ENCODE measurements at places on chromosomes 4 and X. TPM values are rescaled to one million over a fixed set of nuclear protein-coding genes. Genes with fewer than 3 reads are reported as not detected.

- no peak overlapping the region for H3K4me3 ChIP-seq
- H3K36me3 ChIP-seq: no peaks in the 10 kb centered on the region
- no peak overlapping the region for H3K27ac ChIP-seq
- no peaks in the 10 kb centered on the region for H3K4me1 ChIP-seq
- no peaks in the 10 kb centered on the region for H3K27me3 ChIP-seq
These were observed 82.5 kb downstream of the FAT4 start for GRCh38 chr4:125397226-125397625.

DNA sequence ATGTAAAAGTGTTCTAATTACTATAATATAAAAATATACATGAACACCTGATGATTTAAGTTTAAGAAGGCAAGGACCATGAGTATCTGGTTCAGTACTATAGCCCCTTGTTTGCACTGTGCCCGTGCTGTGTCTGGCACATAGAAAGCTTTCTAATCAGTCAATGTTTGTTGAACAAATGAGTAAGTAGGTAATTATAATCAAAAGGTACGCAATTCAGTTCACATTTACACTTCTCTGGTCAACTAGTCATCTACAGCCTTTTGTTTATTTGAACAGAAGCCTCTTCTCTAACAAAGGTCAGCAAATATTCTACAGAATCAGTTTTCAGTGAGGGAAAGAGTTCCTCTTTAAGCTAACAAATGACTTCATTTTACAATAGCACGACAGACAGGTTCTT lies 523.3 kb downstream of the SMARCA1 start:
- H3K27ac ChIP-seq: no peak overlapping the region
- no peaks in the 10 kb centered on the region for H3K4me1 ChIP-seq
- H3K27me3 ChIP-seq: no peaks in the 10 kb centered on the region
- no peaks in the 10 kb centered on the region for H3K36me3 ChIP-seq
- DNase-seq: no peak

DNA sequence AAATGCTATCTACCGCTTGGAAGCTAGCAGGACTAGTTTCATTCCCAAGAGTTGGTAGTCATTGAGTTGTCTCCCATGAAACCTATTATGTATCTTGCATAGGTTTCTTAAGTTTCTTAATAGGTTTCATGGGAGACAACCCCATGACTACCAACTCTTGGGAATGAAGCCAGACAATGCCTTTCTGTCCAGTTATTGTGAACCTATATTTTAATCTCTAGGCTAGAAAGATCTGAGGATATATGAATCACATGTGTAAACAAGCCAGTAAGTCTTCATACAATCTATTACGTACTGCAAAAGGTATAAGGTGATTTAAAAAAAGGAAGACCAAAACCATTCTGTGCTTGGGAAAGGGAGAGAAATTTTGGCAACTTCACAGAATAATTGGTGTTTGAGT lies 162.6 kb downstream of the INPP4B start:
- no peak overlapping the region for H3K27ac ChIP-seq
- no peaks in the 10 kb centered on the region for H3K4me1 ChIP-seq
- no peak overlapping the region for H3K4me3 ChIP-seq
- no peaks in the 10 kb centered on the region for H3K36me3 ChIP-seq

DNA sequence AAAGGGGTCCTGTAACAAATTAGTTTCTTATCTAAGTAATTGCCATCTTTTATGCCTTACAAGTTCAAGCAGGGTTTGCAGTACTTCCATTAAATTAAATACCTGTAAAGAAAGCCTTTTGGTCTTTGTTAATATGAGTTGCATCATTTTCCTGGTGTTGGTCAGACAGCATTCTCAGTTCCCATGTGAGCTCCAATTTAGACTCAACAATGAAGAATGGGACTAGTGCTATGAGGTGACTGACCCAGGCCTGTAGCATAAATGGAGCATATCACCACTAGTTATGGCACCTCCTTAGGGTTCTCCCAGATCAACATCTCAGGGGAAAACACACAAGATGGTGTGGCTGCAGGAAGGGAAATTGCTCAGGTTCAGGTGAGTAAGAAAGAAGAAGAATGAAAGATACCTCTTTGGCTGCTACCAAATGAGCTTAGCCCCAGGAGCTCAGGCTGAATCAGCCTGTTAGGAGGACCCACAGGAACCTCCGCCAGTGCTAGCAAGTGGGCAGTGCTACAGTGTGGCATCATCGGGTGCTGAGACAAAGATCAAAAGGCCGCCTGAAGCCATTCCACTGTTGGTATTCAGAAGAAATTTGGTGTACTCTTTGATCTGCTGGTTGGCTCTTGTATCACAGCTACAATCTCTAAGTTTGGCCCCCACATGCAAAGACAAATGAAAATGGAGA lies 1.8 kb downstream of the TTC29 start:
- no peaks in the 10 kb centered on the region for H3K36me3 ChIP-seq
- DNase-seq: peak; percentile 1
- no peaks in the 10 kb centered on the region for H3K4me1 ChIP-seq
- no peak overlapping the region for H3K27ac ChIP-seq
- no peak overlapping the region for H3K4me3 ChIP-seq

GRCh38 chrX:54865208-54865607 lies 55.4 kb upstream of the TRO start:
- H3K27ac ChIP-seq: no peak overlapping the region
- H3K27me3 ChIP-seq: no peaks in the 10 kb centered on the region
- DNase-seq: no peak
- H3K4me1 ChIP-seq: no peaks in the 10 kb centered on the region
- H3K4me3 ChIP-seq: no peak overlapping the region
- H3K36me3 ChIP-seq: no peaks in the 10 kb centered on the region

GRCh38 chr4:61182915-61183314 lies 17.2 kb upstream of the ADGRL3 start:
- H3K36me3 ChIP-seq: no peaks in the 10 kb centered on the region
- DNase-seq: no peak
- no peak overlapping the region for H3K27ac ChIP-seq
- H3K4me1 ChIP-seq: peaks cover 17% of the 10 kb centered on the region
- H3K27me3 ChIP-seq: no peaks in the 10 kb centered on the region

- no peaks in the 10 kb centered on the region for H3K36me3 ChIP-seq
- no peak overlapping the region for H3K27ac ChIP-seq
- H3K4me1 ChIP-seq: no peaks in the 10 kb centered on the region
- H3K27me3 ChIP-seq: no peaks in the 10 kb centered on the region
- DNase-seq: no peak
- H3K4me3 ChIP-seq: no peak overlapping the region
These were observed 118.5 kb downstream of the IRF2 start for GRCh38 chr4:184355857-184356256.

GRCh38 chr4:169397762-169398161 lies 127.0 kb upstream of the SH3RF1 start:
- DNase-seq: no peak
- H3K4me3 ChIP-seq: no peak overlapping the region
- no peaks in the 10 kb centered on the region for H3K36me3 ChIP-seq
- H3K27ac ChIP-seq: no peak overlapping the region
- H3K4me1 ChIP-seq: no peaks in the 10 kb centered on the region

DNA sequence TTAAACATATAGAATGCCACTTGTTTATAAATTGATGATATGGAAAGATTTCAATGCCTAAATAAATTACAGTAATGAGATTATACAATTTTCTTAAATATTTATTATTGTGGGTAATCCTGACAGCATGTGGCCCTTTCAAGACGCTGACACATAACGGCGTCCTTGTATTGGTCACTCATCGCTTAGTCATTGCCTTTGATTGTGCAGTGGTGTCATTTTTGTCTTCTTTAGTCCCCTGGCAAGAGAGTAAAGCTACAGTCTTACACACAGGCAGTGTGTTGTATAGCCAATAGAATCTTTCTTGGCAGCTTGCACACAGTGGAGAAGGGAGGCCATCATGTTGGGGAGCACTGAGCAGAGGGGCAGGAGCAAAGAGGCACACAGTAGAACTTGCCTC lies 361.8 kb upstream of the GALNT7 start:
- H3K27me3 ChIP-seq: no peaks in the 10 kb centered on the region
- no peaks in the 10 kb centered on the region for H3K4me1 ChIP-seq
- DNase-seq: no peak
- H3K4me3 ChIP-seq: no peak overlapping the region

DNA sequence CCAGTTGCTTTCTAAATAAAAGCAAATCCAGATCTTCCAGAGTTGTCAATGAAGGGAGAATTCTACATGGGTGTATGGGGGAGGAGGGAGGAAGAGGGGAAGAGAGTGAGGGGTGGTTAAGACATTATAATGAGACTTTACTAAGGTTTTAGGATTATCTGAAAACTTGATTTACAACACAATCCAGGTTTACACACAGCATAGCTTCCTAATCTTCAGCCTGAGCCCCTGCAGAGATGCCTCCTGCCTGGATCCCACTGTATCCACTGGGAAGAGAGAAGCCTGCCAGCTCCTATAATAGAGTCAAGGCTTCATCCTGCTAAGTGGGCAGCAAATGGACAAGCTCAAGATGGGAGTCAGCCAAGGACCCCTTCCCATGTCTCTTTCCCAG lies 85.6 kb upstream of the KIT start:
- DNase-seq: no peak
- H3K4me3 ChIP-seq: no peak overlapping the region
- H3K27me3 ChIP-seq: no peaks in the 10 kb centered on the region
- H3K4me1 ChIP-seq: peaks cover 9% of the 10 kb centered on the region

- H3K27ac ChIP-seq: no peak overlapping the region
- H3K27me3 ChIP-seq: no peaks in the 10 kb centered on the region
These were observed 21.5 kb downstream of the SLC9A7 start for GRCh38 chrX:46737462-46737861.

DNA sequence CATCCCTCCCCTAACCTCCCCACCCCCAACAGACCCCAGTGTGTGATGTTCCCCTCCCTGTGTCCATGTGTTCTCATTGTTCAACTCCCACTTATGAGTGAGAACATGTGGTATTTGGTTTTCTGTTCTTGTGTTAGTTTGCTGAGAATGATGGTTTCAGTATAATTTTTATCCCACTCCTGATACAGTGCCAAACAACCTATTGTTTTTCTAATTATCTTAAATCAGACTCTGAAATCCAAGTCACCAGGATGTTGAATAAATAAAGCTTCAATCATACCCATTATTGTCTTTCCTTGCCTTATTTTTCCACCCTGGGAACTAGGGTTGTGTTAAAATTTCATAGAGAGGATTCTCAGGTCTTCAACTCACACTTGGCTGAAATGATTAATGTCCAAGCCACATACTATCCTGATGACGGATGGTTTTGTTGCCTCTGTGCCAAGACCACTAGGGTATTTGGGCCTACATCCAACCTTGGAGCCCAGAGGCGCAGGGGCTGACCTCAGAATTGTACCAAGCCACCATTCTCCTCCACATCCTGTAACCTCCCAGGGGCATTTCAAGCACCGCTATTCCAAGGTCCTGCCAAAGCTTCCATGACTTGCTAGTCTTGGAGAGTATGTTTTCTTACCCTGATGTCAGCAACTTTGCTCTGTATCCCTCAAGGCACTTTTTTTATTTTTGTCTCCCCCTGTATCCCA lies 332.4 kb downstream of the ARHGAP24 start:
- DNase-seq: no peak
- H3K27ac ChIP-seq: no peak overlapping the region
- H3K4me3 ChIP-seq: no peak overlapping the region
- no peaks in the 10 kb centered on the region for H3K4me1 ChIP-seq

DNA sequence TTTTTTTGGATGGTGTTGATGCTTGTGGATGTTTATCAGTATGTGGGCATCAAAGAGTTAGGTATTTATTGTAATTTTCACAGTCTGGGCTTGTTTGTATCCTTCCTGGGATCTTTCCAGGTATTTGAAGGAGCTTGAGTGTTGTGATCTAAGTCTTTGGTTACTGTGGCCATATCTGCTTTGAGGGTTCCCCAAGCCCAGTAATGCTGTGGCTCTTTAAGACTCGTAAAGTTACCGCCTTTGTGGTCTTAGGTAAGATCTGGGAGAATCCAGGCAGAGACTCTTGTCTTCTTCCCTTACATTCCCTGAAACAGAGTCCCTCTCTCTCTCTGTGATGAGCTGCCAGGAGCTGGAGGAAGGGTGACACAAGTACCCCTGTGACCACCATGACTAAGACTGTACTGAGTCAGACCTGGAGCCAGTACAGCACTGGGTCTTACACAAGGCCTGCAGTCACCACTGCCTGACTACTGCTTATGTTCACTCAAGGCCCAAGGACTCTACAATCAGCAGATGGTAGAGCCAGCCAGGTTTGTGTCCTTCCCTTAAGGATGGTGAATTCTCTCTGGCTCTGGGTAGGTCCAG lies 62.2 kb downstream of the FMR1NB start:
- H3K4me1 ChIP-seq: no peaks in the 10 kb centered on the region
- no peak overlapping the region for H3K4me3 ChIP-seq
- H3K27ac ChIP-seq: no peak overlapping the region

DNA sequence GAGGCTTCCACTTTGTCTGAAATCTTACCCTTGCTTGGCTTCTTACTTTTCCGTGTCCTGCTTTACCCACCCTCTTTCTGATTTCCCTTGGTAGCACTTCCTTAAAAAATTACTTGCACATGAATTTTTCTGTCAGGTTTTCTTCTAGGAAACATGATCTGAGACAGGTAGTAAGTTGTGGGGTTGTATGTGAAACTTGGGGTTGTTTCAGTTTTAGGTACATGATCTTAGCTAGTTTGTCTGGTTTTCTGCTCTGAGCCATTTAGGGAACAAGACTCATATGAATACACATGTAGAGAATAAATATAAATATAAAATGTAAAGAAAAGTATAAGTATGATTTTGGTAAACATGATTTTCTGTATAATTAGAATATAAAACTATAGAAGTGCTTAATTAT lies 17.4 kb upstream of the ARMCX2 start:
- no peaks in the 10 kb centered on the region for H3K4me1 ChIP-seq
- DNase-seq: no peak
- no peaks in the 10 kb centered on the region for H3K36me3 ChIP-seq
- H3K27me3 ChIP-seq: no peaks in the 10 kb centered on the region

- H3K27me3 ChIP-seq: no peaks in the 10 kb centered on the region
- H3K4me3 ChIP-seq: no peak overlapping the region
- no peak for DNase-seq
These were observed 122.5 kb upstream of the TRIM2 start for GRCh38 chr4:153081693-153082092.

DNA sequence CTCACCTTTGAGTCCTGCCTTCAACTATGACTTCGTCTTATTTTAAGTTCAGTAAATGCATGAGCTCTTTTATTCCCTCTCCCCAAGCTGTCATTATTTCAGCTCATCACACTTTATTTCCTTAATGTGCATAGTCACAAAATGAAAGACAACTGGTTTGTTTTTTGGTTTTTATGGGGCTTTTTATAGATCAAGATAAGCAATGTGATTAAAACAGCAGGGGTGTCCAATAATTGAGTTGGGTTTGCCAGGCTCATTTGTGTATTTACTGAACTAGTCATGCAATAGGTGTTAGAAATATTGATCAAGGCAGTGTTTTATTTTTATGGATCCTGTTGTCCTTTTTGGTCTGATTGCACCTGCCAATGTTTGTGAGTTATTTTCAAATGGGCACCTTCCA lies 102.2 kb downstream of the FRMPD4 start:
- H3K4me3 ChIP-seq: no peak overlapping the region
- no peak overlapping the region for H3K27ac ChIP-seq
- no peaks in the 10 kb centered on the region for H3K4me1 ChIP-seq

Gene TBX22
- not detected for total RNA-seq

Gene DCHS2
- not detected for total RNA-seq

Gene MRPL1
- total RNA-seq: 38.4 TPM

Gene LRRC66
- 0.09 TPM for total RNA-seq

Gene MAP3K15
- 1.5 TPM for total RNA-seq

Gene MAGEC3
- total RNA-seq: not detected

Gene FAM9A
- not detected for total RNA-seq

Gene HERC5
- total RNA-seq: 6.8 TPM

Gene HEPH
- 27.9 TPM for total RNA-seq

Gene CDX4
- not detected for total RNA-seq

Gene CFP
- 0.34 TPM for total RNA-seq

Gene SH3RF1
- total RNA-seq: 25.1 TPM

Gene RBM10
- 41.2 TPM for total RNA-seq
